Activated naive CD4-positive, alpha-beta T cell treated with anti-CD3 and anti-CD28 coated beads, Interleukin-2, amount 50 U/mL, for 16 hours (primary cell): ENCODE measurements at places on chromosomes 12 and 14.

- DNase-seq: no peak
Observed at GRCh38 chr12:6215932-6216494, 15.8 kb downstream of the CD9 start.

DNA sequence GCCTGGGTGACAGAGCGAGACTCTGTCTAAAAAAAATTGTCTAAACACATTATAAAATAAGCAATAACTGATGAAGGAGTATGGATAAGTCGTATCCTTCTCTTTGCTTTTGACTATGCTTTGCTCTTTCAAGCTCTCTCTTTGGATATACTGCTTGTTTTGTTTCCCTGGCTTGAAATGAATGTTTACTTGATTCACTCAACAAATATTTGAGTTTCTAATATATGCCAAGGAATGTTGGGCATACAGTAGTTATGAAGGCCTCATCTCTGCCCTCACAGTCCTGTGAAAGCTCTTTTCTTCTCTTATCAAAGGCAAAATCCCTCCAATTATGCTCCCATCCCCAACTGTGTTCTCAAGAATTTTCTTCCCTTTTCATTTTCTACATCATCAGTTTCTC is 123.5 kb downstream of the PTPRR start:
- DNase-seq: no peak

- no peak for DNase-seq
Observed at GRCh38 chr12:80264386-80264785, 165.0 kb downstream of the OTOGL start.

DNA sequence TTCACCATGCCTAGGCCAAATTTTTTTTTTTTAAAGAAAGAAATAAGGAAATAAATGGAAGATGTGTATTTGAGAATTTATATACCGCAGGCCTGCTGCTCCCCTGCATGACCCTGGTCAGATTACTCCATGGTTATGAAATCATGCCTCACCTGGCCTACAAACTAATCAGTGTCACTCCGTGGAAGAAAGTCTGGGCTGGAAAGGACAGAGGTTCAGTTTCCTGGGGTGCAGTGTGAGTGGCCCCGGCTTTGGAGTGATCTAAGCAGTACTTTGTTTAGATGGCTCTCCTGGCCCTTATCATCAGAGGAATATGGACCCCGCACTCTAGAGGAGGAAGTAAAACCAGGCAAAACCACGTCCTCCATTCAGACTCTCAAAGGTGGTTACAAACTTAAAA is 9.6 kb downstream of the APOBEC1 start:
- no peak for DNase-seq

DNA sequence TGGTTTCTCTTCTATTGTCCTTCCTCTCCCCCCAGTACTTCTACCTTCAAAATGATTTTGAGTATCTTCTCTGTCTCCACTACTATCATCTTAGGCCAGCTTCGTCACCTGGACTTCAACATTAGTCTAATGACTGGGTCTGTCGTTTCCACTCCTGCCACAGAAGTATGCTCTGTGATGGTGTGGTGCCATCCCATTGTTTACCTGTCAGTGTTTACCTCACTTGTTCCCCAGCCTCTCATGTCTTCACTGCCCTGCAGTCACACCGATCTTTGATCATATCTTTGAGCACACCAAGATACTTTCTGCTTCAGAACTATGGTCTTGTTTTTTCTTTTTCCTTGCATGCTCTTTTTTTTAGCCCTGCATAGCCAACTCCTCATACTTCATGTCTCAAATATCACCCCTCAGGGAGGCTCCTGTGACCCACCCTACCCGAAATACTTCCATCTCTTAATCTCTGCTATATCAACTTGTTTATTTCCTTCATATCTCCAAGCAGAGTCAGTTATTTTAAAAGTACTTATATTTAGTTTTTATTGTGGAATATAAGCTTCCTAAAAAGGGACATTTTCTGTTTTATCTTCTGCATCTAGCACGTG is 60.4 kb downstream of the ANO6 start:
- no peak for DNase-seq

- DNase-seq: no peak
Observed at GRCh38 chr14:90096566-90096965, 34.8 kb downstream of the KCNK13 start.

DNA sequence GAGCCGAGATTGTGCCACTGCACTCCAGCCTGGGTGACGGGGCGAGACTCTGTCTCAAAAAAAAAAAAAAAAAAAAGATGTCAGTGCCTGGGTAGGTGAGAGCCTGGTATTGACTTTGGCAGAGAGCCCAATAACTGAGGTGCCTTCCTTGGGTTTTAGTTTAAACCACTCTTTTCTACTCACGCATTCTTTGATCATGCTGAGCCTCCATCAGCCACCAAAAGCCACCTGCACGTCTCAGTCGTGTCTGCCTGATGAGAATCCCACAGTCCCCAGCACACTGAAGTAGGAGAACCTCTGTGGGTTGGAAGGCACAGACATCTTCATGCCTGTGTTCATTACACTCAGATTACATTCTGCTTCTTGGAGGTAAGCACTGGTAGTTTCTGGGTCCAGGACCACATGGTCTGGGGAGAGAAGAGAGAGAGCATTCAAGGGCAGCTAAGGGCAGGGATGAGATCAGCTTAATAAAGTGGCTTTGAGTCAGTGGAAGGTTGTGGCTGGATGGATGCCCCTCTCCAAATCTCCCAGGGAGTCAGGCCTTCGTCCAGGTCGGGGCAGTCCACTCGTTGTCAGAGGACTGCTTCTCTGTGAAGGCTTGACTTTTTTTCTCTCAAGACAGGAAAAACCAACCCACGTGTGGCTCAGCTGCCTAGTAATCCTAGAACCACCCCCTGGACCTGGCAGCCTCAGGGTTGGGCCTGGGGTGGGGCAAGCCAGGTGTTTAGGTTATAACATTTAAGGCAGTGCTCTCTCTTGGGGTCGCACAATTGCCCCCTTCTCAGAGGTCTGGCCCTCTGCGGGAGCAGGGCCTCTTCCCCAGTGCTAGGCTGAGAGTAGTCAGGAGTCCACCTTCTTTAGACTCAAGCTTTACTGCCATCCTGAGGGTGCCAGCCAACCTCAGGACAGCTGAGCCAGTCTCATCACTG is 32.6 kb upstream of the MAX start:
- no peak for DNase-seq
